Substantia nigra (tissue), 51 donors: ENCODE measurements at places on chromosomes 7 and 10.

GRCh38 chr10:78781251-78781913 is 287.4 kb upstream of the ZMIZ1 start:
- no peak for DNase-seq

GRCh38 chr10:18000601-18001000 is 48.9 kb downstream of the SLC39A12 start:
- no peak for DNase-seq

DNA sequence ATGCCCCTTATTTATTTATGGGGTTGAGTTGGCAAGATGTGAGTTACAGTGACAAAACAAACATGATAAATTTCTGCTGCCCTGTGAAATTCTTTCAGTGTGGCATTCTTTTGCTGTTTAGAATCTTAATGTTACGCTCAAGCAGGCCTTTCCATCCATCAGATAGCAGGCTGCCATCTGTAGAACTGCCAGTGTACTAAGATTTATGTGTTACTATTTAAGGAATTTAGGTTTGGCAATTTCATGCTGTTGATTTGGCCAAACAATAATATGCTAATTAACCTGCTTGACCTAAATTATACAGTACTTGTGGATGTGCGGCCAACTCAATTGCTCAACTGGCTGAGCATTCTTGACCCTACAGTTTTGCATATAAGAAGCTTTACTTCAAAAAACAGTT is 477.7 kb upstream of the TPK1 start:
- DNase-seq: no peak

GRCh38 chr10:77180794-77181193 is 456.8 kb downstream of the KCNMA1 start:
- DNase-seq: no peak

DNA sequence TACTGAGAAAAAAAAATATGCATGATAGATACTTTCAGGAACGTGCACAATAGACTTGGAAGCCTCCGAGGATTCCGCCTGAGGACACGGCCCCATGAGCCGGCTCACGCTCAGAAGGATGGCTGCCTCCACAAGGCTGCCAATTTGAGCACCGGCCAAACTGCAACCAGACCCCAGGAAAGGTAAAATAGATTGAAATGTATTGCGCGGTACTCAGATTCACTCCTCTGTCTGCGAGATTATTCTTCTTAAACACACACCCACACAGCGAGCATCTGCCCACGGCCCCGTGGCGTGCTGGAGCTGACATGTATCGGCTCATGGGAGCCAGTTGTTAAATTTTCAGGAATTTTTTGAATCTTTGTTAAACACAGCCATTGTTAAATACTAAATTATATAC is 653.2 kb upstream of the MKI67 start:
- DNase-seq: no peak

DNA sequence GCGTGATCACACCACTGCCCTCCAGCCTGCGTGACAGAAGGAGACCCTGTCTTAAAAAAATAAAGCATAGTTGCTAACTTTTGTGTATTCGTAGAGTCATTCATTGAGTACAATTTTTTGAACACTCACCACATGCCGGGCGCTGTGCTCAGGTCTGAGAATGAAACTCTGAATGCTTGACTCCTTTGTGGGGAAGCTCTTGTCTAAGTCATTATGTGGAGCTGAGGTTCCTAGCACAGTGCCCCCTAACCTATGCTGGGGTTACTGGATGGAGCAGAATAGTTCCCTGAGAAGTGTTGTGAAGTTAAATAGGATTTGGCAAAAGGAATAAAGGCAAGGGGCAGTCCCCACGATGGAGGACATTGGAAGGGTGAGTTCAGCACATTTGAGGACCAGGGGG is 123.3 kb downstream of the CELF2 start:
- no peak for DNase-seq

- no peak for DNase-seq
Observed at GRCh38 chr7:110921595-110922151, 169.3 kb upstream of the LRRN3 start.

DNA sequence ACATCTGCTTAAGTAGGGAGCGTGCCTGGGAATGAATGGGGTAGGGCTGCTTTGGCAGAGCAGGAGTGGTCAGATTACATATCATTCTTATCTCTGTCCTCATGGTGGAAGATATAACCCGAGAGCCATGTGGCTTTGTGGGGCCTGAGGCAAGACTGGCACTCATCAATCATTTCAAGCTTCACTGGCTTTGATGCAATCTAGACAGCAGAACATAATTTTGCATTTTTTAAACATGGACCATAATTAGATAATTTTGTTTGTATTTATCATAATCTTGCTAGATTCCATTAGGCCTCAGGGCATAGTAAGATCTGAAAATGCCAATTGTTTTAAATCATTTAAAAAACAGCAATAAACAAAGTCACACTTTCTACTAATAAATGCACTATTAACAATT is 480.3 kb downstream of the NXPH1 start:
- DNase-seq: no peak
